Stromal cell of bone marrow (primary cell): ENCODE measurements at places on chromosomes 2 and 18.
A peak's percentile ranks its signal among the peaks of the same experiment; 100 is the strongest.

DNA sequence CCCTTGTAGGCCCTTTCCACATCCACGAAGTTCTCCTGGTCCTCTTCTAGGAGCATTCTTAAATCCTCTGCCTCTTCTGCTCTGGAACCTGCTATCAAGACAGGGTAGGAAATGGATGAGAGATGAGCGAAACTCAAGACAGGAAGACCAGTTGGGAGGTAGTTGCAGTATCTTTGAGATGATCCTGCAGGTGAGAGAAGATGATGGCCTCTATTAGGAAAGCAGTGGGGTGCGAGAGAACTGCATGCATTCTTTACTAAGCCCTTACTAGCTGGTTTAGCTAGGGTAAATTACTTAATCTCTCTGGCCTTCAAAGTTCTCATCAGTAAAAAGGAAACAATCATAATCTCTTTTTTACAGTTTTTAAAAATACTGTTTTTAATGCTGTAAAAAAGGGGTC, 47.0 kb downstream of the VSNL1 start:
- DNase-seq, result no peak

DNA sequence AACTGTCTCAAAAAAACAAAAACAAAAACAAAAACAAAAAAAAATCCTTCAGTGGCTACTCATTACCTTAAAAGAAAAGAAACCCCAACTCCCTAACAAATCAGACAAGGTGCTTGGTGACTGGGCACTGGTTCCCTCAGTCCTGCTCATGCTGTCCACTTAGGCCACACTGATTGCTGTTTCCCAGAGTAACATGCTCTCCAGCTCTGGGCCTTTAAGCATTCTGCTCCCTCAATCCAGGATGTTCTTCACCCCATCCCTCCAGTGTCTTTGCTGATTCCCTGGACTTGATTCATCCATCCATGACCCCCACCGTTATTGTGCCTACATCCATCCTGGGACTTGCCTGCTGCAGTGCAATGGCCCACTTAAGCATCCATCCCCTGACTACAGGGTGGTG, 16.4 kb upstream of the XPO1 start:
- DNase-seq, result no peak

DNA sequence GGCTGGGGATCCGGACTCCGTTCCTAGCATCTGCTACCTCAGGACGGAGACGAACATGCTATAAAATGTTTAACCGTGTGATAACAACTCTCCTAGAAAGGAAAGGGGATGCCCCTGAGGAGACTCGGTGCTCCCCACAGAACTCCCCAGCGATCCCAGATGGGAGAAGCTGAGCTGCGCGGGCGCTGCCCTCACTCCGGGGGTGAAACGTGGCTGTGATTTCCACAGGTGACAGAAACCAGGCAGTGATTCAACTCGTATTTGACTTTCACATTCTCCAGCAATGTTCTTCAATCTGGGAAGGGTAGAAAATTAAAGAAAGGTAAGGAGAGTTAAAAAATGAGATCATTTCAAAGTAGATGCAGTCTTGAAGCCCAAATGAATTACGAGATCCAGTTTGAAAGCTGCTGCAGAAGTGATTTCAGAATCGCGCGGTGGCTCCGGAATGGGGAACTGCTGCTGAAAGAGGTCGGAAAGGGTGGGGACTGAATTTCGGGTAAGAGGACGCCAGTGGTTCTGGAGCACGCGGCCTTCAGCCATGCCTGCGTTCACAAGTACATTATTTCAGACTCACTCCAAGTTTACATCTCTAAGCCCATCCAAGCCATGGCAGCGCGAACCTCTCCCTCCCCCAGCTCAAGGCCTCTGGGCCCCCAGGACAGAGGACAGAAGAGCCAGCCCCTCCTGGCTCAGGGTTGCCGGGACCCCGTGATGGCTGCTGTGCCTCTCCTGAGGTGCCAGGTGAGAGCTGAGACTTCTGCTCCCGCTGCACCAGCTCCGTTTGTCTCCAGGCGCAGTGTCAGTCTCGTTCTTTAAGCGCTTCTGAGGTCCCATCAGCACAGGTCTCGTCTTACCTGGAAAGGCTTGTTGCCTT, 39.5 kb downstream of the ADNP2 start:
- no peak for DNase-seq

DNA sequence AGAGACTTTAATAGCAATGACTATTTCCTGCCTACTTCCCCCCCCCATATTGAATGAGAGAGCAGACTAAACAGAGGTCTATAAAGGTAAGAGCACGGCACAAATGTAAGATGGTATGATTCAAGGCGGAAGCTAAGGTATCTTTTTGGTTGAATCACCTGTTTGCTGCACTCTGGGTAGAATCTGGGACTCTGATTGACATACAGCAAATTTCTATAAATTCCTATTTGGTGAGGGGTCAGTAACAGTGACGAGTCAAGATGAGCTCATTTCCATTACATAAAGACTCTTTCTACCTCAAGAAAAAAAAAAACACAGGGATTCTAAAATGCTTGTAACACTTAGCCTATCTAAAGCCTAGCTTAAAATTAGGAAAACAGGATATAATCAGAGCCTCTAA, 297.3 kb downstream of the TNS1 start:
- DNase-seq, result no peak

DNA sequence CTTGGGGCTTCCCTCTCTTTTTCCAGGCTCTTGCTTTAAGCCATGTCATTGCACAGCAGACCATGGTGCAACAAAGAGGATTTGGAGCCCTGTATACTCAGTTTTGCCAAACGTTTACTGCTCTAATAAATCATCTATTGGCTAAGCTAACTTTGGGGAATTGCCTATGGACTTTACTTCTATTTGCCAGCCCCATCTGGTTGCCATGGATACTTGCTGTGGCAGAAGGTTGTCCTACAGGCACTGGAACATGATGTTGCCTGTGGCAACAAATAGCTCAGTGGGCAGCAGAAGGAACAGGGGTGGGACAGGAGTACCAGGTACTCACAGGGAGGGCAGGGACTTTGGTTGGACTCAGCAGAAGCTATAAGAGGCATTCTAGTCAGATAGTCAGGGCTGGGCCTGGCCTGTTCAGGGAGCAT, 129.7 kb downstream of the CCDC85A start:
- DNase-seq, result no peak

GRCh38 chr2:158049129-158049855, 52.4 kb upstream of the UPP2 start:
- DNase-seq, result no peak

GRCh38 chr2:69097148-69097610, 84.2 kb downstream of the ANTXR1 start:
- DNase-seq, result no peak

- DNase-seq, result no peak
These were observed 29.9 kb upstream of the EIF2AK3 start for GRCh38 chr2:88657131-88657530.

DNA sequence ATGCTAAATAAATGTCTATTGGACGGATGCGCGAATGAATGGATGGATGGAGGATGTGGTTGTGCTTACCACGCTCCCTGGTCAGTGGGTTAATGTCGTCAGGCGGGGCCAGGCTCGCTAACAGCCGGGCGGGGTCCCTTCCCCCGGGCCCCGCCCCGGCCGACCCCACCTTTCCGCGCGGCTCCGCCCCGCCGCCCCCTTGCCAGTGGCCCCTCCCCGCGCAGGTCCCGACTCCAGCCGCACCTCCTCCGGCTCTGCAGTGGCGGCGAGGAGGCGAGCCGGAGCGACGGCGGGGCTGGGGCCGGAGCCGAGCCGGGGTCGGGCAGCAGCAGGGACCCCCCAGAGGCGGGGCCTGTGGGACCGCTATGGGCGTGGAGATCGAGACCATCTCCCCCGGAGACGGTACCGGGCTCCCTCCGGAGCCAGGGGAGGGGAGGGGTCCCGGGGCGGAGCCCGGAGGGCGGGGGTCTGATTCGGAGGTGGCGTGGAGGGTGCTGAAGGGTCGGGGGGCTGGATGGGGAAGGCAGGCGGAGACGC, at the start of gene FKBP1B:
FKBP1B (plus strand) TSS at position 257 of the 537 bp plus-strand sequence; CDS start at position 366, 109 bp downstream.
- DNase-seq, result no peak

- no peak for DNase-seq
These were observed 2.0 kb downstream of the NPC1 start for GRCh38 chr18:23584019-23584983.

- peak; percentile 3 for DNase-seq
These were observed 4.3 kb upstream of the TRPM8 start for GRCh38 chr2:233912691-233913423.

DNA sequence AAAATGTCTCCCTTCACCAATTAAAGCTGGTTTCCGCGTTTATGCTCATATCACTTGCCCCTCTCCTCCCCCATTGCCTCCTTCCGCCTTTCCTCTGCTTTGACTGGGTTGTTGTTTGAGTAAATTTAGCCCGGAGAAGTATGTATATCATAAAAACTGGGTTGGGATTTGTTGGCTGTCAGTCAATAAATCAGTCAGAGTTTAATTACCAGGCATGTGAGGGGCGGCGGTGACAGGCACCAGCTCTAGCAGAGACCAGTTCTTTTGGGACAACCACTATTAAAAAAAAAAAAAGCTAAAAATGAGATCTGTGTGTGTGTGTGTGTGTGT, 382.4 kb upstream of the SMIM21 start:
- no peak for DNase-seq

- peak; percentile 6 for DNase-seq
These were observed 72.2 kb upstream of the BARD1 start for GRCh38 chr2:214881647-214882202.

GRCh38 chr2:36238106-36238505, 117.5 kb upstream of the CRIM1 start:
- no peak for DNase-seq

DNA sequence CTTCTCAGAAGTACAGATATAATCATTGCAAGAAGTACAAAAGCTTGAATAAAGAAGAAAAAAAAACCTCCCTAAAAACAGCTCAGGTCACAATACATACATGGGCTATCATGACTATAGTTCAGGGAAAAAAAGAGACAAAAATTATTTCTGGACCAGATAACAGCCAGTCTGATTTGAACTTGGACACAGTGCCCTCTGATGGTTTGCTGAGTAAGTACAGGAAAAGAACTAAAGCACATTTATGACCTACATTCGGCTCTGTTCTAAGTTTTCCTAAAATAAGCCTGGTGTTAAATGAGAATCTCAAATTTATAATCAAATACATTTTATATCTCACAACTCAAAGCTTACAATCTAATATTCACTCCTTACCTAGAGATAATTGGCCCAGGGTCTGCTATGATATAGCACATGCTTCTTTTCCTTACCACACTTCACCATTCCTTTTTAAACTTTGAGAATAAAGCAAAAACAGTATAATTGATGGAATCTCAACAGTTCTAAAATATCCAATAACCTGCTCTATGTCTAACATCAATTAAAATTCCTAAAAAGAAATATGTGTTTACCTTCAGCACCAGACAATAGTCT, 81.1 kb downstream of the RAPH1 start:
- peak; percentile 45 for DNase-seq

DNA sequence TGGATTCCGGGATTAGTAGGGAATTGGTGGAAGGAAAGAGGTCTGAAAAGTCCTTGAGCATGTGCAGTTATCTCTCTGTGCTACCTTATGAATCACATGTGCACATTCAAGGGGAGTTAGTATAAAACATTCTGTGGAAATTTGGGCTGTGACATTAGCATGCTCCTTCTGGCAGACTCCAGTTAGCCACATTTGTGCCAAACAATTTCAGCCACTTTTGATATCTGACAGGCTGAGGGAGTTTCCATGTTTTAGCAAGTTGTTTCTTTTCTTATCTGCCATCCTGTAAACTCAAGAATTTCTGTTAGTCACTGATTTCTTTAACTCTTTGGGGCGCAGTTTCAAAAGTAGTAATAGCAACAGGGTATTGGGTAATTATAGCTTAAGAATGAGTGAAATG, 28.3 kb upstream of the GYPC start:
- no peak for DNase-seq

GRCh38 chr18:4453874-4454536, 1.1 kb downstream of the DLGAP1 start:
- DNase-seq, result no peak

GRCh38 chr18:5467671-5468070, 76.1 kb downstream of the EPB41L3 start:
- DNase-seq, result no peak

GRCh38 chr2:140998577-140998976, 1132.2 kb downstream of the LRP1B start:
- no peak for DNase-seq
